ENCODE measurements at places on chromosomes 1 and 21. TPM values are rescaled to one million over a fixed set of nuclear protein-coding genes. Genes with fewer than 3 reads are reported as not detected.
A peak's percentile ranks its signal among the peaks of the same experiment; 100 is the strongest.

Gene KIF2C
- total RNA-seq, result 12.9 TPM

Gene TCHH
- total RNA-seq, result 0.38 TPM

DNA sequence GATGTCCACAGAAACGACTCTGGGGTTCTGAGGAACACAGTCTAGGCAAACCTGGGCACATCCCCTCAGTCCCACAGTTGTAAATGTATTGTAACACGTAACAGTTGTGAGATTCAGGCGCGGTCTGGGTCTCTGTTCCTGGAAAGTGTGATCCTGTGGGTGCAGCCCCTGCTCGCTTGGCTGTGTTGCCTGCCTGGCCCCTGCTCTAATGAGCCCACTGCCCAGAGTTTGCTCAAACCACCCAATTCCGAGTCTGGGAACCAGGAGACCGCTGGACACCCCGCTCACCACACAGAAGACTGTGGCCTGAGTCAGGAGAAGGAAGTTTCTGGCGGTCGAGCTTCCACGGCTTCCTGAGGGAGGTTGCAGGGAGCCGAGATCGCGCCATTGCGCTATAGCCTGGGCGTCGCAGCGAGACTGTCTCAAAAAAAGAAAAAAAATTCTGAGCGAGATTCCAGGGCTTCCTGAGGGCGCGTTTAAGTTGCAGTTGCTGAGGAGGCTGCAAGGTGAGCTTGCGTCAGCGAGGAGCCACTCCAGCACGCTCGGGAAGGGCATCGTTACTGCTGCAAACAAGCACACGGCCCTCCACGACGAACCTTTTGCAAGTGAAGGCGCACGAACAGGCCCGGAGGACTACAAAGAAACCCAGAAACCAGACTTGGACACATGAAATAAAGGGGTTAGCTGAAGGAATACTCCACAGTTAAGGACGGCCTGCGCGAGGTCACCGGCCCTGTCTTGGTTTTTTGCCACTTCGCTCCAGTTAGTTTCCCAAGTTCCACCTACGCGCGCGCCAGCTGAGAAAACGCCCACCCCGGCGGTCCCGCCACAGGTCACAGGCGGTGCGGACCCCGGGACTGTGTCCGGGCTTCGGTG, 1.1 kb downstream of the C21orf58 start:
- peak overlapping the region; percentile 52 for H3K27ac ChIP-seq
- H3K36me3 ChIP-seq, result peaks cover 9% of the 10 kb centered on the region
- H3K4me3 ChIP-seq, result peak overlapping the region; percentile 95

GRCh38 chr1:219880765-219881457, 47.4 kb downstream of the SLC30A10 start:
- H3K27ac ChIP-seq, result no peak overlapping the region
- no peaks in the 10 kb centered on the region for H3K36me3 ChIP-seq
- no peak for DNase-seq
- no peak overlapping the region for H3K4me3 ChIP-seq

GRCh38 chr1:228337711-228338520, 68.7 kb downstream of the TRIM11 start:
- no peak overlapping the region for H3K4me3 ChIP-seq
- DNase-seq, result no peak
- H3K36me3 ChIP-seq, result peaks cover 10% of the 10 kb centered on the region
- no peak overlapping the region for H3K27ac ChIP-seq
- peaks cover 3% of the 10 kb centered on the region for H3K27me3 ChIP-seq

DNA sequence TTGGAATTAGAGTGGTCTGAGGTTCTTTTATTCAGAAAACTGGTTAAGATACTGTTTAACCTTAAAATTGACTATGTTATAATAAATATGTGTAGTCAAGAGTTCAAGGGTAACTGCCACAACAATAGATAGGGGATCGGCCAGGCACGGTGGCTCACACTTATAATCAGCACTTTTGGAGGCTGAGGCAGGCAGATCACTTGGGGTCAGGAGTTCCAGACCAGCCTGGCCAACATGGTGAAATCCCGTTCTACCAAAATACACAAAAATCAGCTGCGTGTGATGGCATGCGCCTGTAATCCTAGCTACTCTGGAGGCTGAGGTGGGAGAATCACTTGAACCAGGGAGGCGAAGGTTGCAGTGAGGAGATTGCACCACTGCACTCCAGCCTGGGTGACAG, 39.5 kb downstream of the PDC start:
- DNase-seq, result no peak
- H3K27ac ChIP-seq, result no peak overlapping the region
- H3K4me1 ChIP-seq, result no peaks in the 10 kb centered on the region
- H3K4me3 ChIP-seq, result no peak overlapping the region

GRCh38 chr1:89063094-89063493, 1.9 kb downstream of the GBP1 start:
- peaks cover 9% of the 10 kb centered on the region for H3K4me1 ChIP-seq
- H3K27ac ChIP-seq, result no peak overlapping the region
- no peak for DNase-seq
- no peaks in the 10 kb centered on the region for H3K27me3 ChIP-seq

DNA sequence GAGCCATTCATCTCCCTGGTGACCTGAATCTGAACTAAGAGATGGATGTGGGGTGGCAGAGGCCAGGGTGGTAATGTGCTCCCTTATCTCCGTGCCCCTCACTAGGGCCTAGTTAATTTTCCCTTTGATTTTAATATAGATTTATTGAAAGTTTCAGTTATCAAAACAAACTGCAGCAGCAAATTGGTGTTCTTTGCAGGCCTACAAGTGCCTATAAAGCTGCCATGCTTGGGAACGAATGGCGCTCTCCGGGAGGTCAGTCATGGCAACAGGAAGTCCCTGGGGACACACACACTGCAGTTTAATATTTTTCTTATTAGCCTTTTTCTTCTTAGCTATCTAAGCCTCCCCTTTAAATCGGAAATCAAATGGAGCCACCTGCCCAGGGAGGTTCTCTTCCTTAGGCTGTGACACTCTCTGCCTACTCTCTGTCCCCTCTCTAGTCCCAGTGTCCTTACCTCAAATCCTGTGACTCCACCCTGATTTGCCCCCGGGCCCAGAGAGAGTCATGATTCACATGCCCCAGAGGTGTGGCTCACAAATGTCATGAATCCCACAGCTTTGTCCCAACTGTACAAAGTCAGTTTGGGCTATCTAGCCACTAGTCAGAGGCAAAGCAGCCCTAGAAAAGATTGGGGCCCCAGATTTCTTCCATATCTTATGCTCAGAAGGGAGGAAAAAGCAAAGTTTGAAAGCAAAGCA, 4.3 kb upstream of the ERI3 start:
- no peak for DNase-seq
- no peaks in the 10 kb centered on the region for H3K36me3 ChIP-seq
- H3K4me3 ChIP-seq, result no peak overlapping the region
- H3K27me3 ChIP-seq, result peaks cover 1% of the 10 kb centered on the region

DNA sequence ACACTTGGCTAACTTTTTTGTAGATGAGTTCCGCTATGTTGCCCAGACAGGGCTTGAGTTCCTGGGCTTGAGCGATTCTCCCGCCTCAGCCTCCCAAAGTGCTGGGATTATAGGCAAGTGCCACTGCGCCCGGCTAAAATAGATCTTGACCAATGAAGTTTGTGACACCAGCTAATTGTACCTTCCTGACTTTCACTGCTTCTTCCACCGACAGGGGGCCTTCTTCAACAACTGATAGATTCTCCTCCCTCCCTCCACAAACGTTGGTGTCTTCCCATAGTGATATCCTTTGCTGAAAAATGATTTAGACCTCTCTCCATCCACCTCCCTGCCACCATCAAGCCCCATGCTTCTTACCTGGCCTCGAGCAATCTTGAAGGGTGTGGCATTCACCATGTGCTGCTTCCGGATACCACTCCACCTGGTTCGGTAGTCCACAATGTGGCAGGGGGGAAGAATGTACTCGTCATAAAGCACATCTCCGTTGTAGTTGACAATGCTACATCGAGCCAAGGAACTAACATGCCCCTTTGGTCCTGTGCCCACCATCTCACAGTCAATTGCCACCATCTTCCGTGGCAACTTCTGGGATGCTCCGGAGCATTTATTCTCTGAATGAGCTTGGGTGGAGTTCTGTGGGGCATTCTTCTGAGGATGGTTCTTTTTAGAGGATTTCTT, 1.6 kb upstream of the METTL25B start:
- no peak overlapping the region for H3K4me3 ChIP-seq
- peak; percentile 68 for DNase-seq
- H3K27me3 ChIP-seq, result peaks cover 6% of the 10 kb centered on the region

All from endothelial cell (in vitro differentiated cells).